DMS 273 treated with DMSO at 0.1 percent for 48 hours (cell line): ENCODE measurements at places on chromosomes 12 and 14.

DNA sequence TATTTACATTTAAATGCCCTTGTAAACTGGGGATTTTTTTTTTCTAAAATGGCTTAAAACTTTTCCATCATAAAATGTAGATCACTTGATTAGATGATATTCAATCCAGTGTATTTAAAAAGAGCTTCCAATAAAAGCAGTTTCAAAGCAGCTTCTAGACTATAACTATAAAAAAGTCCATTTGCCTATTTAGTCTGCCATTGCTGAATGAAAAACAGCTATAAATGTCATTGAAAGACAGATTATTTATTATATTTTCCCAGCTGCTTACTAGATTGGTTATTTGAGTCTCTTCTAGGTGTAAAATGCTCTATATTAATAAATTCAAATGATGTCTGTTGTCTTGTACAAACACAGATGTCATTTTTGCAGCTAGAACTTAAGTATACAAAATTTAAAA is 414.8 kb downstream of the RMST start:
- no peak for DNase-seq

GRCh38 chr14:73287071-73287470 is 49.8 kb downstream of the PAPLN start:
- no peak for DNase-seq

GRCh38 chr14:23605931-23606585 is 27.5 kb upstream of the JPH4 start:
- DNase-seq = no peak

GRCh38 chr14:35747379-35747778 is 61.7 kb downstream of the RALGAPA1 start:
- no peak for DNase-seq

DNA sequence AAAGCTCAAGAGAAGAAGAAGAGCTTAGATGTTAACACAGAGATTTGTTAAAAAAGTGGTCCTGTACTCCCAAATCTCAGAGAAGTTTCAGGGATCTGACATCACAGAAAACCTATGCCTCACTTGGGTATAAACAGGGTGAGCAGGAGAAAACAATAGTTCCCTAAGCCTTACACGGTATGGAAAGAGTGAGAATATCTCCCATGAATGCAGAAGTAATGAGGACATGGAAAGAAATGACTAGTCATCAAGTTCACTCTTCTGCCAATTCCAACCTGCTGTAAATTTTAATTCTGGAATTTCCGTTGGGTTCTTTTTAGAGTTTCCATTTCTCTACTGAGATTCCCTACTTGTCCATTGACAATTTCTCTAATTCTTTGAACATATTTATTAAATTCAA is 6.2 kb upstream of the PTGER2 start:
- no peak for DNase-seq

DNA sequence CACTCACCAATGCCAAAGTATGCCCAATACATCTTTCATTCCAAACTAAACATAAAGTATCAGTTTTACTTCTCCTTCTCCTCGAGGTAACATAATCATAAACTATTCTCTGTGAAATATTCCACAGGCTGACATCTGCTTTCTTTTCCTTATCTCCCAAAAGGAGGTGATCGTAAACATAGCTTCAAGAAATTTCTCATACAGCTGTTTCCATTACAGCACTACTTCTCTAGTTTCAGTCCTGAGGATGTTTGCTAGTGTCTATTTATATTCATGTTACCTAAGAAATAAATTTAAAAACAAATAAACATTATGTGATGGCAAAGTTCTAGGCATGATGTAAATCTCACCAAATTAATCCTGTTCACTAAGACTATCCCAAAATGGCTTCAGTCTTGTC is 90.1 kb upstream of the CPSF6 start:
- no peak for DNase-seq

DNA sequence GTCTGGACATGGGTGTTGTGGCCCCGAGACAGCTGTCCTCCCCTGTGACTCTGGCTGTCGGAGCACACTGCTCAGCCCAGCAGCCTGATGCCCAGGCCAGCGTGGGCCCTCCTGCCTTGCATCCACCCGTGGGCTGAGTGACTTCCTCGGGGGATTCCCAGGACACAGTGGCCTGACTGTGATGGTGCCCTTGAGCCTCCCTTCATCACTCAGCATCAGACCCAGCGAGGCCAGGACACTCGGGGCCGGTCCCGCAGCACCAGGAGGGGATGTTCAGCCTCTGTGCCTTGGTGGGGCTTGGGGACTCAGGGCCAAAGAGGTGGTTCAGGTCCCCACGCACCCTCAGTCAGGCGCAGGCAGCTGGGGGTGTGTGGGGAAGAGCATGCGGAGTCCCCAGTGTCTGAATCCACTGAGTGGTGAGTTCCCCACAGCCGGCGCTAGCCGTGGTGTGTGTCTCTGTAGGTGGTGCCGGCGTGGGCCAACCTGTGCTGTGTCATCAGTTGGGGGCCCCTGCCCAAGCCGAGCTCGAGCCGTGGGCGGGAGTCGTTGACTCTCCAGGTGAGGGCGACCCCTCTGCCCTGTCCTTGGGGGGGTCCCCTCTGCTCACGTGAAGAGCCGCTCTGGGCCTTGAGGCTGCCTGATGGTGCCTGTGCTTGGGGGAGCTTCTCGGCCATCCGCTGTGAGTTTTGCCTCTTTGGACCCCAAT is 185.8 kb downstream of the ADGRD1 start:
- no peak for DNase-seq

DNA sequence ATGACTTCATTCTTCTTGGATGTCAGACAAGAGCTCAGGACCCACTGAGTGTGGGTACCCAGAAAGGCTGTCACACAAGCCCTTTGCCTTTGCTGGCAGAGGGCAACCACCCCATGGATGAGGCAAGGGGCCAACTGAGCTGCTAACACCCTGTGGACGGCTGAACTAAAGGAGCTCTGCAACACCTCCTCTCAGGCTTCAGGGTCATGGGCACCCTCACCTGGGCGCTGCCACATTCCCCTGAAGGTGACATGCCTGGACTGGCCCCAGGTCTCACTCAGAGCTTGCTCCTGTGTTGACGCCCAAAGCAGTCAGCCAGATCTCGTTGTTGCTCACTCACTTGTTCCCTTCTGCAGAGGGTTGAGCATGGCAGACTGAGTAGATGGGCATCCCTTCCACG is 336.8 kb upstream of the TMEM132C start:
- no peak for DNase-seq

GRCh38 chr12:65699251-65699650 is 125.0 kb upstream of the HMGA2 start:
- DNase-seq = no peak

DNA sequence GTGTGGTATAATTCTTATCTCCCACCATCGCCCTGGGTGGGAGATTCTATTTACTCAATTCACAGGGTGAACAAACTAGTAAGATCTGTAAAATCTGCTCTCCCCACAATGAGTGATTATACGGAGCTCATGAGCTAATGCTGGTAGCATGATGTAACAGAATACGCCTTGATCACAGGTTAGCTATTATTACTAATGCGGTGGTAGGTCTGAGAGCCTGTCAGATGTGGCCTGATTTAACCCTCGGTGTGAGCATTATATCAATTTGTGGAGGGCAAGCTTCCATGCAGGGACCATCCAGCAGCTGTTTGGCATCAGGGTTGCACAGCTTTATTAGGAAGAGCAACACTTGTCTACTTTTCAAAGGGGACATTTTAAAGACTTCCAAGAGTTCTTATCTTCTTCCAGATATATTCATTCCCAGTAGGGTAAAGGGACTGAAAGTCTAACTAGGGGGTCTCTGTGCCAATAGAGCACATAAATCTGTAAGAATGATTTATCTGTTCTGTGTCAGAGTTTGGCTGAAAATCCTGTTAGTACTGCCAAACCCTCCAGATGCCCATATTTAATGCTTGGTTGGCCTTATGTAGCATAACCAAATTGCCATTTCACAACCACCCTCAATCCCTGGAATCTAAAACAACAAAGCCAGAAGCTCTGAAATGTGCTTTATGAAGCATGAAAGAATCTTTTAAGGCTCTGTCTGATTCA is 18.7 kb downstream of the TSHR start:
- peak; percentile 99 for DNase-seq

DNA sequence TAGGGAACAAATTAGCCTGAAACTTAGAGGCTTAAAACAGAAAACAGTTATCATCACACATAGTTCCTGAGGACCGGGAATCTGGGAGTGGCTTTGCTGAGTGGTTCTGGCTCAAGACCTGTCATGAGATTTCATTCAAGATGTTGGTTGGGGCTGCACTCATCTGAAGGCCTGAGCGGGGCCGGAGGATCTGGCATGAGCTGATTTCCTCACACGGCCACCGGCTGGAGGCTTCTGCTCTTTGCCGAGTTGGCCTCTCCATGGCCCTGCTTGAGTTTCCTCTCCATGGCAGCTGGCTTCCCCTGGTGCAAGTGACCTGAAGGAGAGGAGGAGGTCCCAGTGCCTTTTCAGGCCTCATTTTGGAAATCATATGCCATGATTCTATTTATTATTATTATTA is 128.1 kb downstream of the PAPOLA start:
- no peak for DNase-seq

GRCh38 chr14:96195441-96196081 is 9.1 kb upstream of the BDKRB2 start:
- no peak for DNase-seq

GRCh38 chr14:41642367-41642766 is 35.7 kb downstream of the LRFN5 start:
- DNase-seq = no peak

DNA sequence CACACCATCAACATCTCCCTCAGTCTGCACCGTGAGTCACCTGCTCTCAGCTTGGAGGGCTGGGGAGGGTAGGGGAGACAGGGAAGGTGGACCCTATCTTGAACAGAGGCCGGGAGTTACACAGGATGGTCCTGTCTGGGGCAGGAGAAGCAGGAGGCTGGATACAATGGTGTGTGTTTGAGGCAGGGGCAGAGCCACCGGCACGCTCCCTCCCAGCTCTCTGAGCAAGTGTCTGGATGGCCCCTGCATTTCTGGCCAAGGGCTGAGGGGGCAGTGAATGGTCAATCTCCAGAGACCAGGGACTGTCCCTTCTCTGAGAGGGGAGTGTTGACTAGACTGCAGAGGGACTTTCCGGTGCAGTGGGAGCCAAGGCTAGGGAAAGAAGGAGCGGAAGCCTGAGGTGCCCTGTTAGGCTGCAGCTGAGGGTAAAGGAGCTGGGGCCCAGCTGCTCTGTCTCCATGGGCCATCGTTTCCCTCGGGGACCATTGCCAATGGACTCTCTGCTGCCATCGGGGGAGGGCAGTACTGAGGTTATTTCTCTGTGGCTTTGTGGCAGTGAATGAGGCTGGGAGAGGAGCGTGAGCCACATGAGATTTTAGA is 1.9 kb downstream of the LRP1-AS start:
- no peak for DNase-seq

- no peak for DNase-seq
Observed at GRCh38 chr14:73500360-73500759, 9.6 kb downstream of the RIOX1 start.

GRCh38 chr12:87728931-87729593 is 300.1 kb downstream of the C12orf50 start:
- no peak for DNase-seq

DNA sequence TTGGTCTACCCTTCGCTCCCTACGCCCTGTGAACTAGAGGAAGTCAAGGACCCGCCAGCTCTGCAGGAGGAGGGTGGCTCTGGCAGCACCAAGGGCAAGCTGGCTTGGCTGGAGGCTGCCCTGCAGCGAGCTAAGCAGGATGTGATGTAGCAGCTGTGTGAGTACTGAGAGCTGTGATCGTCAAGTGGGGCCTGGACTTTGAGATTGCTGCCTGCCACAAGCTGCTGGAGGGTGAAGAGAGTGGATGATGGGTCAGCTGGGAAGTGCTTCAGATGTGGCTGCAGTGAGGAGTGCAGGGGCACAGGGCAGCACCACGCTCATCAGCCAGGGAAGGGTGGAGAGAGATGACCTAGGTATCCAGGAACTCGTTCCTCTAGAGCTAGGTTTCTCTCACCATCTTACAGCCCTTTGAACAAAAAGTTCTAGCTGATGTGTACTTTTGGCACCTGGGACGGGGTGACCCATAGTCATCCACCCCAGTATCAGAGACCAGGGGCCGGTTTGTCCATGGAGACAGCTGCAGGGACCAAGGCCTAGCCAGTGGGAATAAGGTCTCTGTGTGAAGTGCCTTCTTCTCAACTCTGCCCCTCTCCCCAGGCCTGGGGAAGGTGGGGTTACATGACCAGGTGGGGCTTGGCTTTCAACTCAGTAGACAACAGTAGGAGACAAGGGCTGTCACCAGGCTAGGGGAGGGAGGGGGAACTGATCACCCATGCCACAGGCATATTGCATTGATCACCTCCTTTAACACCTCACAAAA is 3.2 kb downstream of the KRT86 start:
- no peak for DNase-seq

DNA sequence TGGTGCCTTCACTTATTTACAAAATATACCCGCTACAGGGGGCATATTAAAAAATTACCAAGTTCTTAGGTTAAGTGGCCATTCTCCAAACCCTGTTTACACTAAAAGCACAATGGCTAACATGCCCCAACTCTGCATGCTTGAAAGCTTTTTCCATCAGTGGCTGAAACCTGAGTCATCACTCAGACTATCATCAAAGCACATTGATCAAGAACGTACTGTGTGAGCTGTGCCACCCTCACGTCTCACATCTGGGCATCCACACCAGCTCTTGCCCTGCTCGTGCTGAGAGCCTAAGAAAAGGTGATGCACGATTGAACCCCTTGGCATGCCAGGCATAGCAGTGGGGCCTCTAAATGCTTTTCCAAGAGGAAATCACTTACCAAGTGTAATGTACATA is 13.2 kb downstream of the AQP6 start:
- no peak for DNase-seq

- DNase-seq = no peak
Observed at GRCh38 chr14:104734051-104734587, 10.1 kb downstream of the ADSS1 start.

- peak; percentile 20 for DNase-seq
Observed at GRCh38 chr14:56555921-56556570, 23.6 kb upstream of the TMEM260 start.

DNA sequence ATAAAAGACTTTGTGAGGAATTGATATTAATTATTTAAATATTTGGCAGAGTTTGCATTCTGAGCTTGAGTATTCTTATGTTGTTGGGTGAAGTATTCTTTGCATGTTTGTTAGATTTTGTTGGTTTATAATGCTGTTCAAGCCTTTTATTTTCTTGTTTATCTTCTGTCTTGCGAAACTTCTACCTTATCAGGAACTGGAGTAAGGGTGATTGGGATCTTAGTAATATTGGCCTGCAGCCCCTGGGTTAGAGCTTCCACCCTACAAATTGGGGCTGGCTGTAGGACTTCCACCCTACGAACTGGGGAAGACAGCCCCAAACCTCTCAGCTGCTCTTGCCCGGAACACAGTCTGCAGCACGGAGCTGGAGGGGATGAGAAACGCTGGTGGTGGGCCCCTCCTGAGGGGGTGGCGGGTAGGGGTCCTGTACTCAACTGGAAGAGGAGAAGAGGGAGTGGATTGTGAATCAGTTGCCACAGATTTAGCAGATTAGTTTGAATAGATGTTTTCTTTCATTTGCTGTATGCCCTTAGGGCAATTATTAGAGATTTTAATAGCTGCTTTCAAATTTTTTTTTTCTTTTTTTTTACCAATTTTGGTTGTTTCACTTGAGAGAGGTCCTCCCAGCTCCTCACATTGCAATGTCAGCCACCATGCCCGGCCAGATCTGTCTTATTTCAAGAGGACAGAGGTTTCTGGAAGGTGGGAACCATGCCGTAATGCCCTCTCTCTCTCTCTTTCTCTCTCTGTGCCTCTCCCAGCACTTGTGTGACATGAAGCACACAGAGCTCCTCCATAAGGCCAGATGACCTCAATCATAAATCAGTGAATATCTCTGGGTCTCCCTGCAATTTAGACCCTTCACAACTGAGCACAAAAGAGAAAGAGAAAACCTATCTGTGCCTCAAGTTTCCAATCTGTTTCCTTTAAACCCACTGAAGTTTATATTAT is 123.4 kb downstream of the DICER1 start:
- DNase-seq = no peak
